ENCODE measurements at places on chromosomes 7 and 10.

DNA sequence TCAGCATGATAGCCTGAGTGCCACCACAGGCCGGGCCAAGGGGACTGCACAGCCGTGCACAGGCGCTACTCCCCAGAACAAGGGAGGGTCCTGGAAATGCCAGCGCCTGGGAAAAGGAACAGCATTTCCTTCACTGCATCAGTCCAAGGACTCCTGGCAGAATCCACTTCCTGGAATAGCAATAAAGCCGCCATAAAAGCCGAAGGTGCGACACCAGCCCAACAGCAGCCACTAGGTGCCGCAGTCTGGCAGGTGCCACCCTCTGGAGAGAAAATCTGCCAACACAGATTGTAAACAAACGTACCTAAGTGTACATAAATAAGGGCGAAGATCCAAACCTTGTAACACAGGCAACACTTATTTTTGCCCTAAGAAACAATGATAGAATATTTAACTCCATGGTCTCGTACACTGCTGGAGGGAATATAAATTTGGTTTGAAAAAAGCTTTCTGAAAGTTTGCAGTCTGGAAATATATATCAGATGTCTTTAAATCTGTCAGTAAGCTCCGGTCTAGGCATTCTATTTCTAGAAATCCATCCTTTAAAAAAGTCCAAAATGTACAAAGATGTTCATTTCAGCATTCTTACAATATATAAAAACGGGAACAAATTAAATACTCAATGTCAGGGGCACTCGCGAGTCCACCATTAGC, 22.2 kb downstream of the VOPP1 start:
- DNase-seq, result no peak

GRCh38 chr10:23325132-23325531, 19.5 kb downstream of the C10orf67 start:
- DNase-seq, result no peak

- no peak for DNase-seq
These were observed 209.2 kb upstream of the LRRN3 start for GRCh38 chr7:110881721-110882120.

DNA sequence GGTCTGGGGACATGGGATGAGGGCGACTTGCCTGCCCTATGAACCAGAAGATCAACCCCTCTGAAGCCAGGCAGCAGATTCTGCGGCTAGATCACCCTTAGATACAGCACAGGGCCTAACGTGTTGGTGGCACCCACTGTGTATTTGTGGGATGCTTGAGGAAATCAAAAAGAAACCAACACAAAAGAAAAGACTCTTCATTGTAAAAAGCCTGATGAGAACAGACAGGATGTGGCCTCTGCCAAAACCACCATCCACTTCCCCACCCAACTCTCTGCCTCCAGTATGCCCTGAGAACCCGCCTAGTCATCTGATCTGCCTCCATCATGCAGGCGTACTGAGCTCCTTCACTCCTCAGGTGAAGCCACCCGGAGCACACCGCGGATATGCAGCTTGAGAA, 97.2 kb upstream of the INSYN2A start:
- peak; percentile 54 for DNase-seq

GRCh38 chr7:1692515-1693418, 22.7 kb downstream of the ELFN1 start:
- no peak for DNase-seq

GRCh38 chr7:43658718-43659548, 70.4 kb downstream of the COA1 start:
- no peak for DNase-seq

DNA sequence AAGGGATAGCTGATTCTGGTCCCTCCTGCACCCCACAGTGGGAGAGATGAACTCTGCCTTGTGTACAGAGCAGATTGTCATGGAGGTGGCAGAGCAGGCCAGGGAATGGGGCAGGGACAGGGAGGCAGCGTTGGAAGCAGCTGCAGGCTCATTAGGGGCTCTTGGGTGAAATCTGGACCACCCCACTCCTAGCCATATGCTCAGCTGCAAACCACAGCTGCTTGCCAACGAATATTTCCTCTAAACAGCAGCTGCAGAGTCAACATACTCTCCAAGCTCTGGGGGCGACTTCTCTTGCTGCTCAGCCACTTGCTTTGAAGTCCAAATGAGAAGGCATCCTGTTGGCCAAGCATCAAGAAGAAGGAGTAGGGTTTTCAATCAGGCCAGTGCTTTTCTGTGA, 302.3 kb upstream of the AUTS2 start:
- DNase-seq, result no peak

- no peak for DNase-seq
These were observed 66.2 kb upstream of the ARID5B start for GRCh38 chr10:61835069-61835945.

DNA sequence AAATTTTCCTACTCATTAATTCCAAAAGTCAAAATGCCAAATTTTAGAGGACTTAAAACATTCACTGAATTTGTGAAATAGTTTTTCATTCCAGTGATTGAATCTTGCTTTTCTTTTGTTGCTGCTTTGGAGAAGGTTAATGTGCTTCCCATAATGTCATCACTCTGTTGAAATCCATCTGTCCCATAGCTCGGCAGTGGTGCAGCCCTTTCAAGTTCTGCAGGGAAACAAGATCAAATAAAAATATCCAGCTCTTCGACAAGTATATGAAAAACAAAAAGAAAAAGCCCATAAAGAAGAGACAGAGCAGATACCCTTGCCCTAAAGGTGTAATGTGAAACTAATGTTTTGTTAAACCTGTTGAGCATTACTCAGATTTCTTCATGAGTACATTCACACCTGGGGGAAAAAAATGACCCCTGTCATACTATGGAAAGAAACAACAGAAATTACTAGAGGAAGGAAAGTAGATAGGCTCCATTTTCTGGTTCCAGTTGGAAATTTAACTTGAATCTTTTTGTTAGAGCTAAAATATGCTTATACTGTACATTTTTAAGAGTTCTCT, 35.1 kb downstream of the AGR3 start:
- DNase-seq, result no peak

GRCh38 chr10:87617503-87617902, 42.2 kb upstream of the PAPSS2 start:
- no peak for DNase-seq

- DNase-seq, result no peak
These were observed 57.2 kb downstream of the NEBL start for GRCh38 chr10:20839910-20840309.

- no peak for DNase-seq
These were observed 36.9 kb downstream of the GDI2 start for GRCh38 chr10:5776136-5776880.

DNA sequence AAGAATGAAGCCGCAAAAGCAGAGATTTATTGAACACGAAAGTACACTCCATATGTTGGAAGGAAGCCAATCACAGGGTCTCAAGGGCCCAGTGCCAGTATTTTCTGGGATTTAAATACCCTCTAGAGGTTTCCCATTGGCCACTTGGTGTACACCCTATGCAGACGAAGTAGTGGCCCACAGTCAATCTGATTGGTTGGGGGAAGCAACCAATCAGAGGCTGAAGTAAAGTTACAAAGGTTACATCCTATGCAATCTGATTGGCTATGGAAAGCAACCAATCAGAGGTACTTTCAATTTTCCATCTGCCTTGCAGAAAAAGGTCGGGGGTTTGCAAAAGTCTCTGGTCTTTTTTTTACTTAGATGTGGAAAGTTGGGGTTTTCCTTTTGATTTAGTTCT, 481.3 kb upstream of the NRP1 start:
- DNase-seq, result no peak

DNA sequence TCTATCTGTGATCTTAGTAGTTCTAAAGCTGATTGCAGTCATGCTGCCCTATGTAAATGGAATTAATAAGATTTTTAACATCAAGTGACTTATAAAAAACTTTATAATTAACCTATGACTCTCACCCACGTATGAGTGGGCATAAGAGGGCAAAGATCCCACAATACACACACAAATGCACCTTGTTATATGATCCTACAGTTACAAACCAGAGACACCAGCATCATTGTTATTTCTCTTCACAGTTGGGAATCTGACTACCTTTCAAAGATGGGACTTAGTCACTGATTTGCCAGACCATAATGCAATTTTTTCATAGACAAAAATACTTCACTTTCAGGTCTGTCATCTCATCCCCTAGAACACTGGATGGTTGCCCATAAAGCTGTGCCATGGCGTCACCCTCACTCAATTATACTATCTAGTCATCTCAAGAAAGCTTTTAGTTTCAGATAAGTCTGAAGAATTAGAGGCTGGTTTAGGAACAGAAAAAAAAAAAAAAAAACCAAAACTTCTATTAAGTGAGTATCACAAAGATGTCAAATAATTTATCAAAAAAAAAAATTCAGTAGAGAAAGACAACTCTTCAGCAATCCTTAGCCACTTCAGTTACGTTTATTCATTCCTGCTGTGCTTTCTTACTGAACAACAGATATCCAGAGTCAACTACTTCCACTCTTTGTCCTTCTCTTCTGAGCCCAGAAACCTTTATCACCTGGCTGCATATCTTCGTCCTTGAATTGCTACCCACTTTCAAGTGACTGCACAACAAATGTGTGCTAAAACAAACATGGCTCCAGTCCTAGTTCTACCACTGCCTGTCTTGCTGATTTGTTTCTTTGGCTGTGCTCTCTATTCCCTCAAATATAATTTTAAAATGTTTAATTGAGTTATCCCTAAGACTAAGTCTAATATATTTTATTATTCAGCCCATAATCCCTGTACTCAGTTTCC, 175.0 kb upstream of the CHRM2 start:
- DNase-seq, result no peak

DNA sequence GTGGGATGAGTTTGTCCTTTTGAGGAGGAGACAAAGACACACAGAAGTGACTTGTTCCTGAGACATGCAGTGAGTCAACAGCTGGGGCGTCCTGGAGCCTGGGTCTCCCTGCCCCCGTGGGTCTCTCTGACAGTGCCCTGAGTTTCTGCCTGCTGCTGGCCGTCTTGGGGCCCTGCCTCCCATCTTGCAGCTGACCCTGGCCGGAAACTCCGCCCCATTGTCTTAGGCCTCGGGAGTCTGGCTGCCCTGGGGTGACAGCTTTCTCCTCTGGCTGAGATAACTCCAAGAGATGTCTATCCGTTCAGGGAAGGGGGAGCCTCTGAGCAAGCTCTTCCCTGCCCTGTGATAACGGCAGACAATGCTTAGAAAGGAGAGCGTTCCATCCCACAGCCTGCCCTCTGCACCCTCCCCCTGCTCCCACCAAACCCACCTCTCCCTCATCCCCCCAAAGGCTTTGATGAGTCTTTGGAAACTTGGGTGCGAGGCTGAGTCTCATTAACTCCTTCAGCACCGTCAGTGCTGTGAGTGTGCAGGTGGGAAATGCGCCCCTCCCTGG, 69.5 kb upstream of the PODXL start:
- no peak for DNase-seq

DNA sequence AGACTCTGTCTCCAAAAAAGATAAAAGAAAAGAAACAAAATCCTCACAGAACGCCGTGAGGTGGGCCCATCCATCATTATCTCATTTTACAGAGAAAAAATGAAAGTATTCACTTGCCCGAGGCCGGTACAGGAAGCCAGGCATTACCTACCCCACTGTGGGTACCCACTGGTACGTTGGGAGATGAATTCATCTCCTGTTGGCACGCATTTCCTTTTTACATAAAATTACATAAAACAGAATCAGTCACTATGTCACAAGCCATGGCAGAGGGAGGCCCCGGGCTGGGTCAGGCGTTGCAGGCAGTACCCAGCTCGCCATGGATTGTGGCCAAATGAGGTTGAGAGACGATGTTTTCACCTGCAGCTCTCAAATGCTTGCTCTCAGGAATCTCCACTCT, 38.6 kb upstream of the TNRC18 start:
- peak; percentile 87 for DNase-seq

DNA sequence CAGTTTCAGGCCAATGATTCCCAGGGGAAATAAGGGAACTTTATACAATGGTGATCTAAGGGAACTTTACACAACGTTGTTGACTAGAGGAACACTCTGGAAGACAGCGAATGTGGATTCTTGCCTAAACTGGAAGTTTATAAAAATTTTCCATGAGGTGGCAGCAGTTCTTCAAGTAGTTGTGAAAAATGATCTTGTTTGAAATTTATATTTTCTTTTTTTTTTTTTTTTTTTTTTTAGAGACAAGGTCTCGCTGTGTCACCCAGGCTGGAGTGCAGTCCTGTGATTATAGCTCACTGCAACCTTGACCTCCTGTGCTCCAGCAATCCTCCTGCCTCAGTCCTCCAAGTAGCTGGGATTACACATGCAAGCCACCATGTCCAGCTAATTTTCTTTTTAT, 32.1 kb upstream of the GTF2I start:
- DNase-seq, result peak; percentile 50

DNA sequence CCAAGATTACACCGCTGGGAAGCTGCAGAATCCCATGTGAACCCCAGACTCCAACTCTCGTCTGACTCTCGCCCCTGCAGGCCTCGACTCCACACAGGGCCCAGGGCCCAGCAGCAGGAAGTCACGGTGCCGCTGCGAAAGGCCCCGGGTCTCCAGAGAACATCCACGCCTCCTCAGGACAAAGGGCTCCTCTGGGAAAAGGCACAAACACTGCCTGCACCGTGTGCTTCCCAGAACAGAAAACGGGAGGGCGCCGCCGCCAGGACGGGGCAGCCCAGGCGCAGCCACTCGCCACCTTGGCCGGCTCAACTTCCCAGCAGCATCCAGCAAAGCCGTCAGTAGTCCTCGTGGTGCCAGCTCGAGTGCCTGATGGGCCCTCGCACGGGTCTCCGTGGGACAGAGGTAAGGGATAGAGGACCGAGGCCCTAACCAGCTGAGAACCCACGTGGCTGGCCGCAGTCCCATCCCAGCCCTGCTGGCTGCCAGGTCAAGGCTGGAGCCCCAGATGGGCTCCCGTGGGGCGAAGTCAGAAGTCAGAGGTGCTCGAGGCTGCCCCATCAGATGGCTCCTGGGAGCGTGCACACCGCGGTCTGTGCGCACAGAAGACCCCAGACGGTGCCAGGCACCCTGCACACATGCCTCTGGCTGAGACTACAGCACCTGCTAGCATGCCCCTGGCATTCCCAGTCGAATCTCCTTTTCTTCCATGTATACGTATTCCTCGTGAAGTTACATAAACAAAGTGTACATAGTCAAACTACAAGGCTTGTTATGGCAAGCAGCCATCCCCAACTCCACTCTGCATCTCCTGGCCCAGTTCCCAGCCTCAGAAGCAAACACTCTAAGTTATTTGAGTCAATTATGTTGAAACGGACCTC, 60.2 kb downstream of the MAD1L1 start:
- no peak for DNase-seq

DNA sequence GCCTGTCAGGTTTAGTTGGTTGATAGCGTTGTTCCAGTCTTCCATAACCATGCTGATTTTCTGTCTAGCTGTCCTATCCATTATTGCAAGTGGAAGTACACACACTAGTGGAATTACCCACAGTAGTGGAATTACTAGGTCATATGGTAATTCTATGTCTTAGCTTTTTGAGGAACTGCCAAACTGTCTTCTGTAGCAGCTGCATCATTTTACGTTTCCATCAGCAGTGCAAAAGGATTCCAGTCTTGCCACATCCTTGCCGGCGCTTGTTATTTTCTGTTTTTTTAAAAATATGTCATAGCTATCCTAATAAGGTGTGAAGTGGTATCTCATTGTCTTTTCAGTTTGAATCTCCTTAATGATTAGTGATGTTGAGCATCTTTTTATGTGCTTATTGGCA, 17.2 kb upstream of the RHBDD2 start:
- no peak for DNase-seq
